ENCODE measurements at places on chromosomes 1 and 21.

DNA sequence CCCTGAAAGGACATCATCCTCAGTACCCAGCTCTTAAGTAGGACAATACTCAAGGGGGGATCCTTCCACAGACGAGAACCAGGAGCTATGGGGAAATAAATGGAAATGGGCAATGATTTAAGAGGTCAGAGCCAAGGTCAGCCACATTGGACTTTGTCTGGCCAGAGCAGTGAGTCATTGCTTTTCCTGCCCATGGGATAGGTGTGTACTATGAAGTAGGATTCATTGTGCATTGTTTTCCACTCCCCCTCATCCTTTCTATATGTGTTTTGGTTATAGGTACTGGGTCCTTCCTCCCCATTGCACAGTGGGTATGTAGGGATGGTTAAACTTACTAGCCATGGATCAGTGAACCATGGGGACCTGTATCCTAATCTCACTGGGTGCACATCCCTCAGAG, 328.9 kb upstream of the USP25 start:
- no peak for DNase-seq

- no peak for DNase-seq
These were observed 29.4 kb upstream of the IFNLR1 start for GRCh38 chr1:24216276-24217074.

GRCh38 chr1:189500778-189501177, 976.9 kb downstream of the BRINP3 start:
- no peak for DNase-seq

DNA sequence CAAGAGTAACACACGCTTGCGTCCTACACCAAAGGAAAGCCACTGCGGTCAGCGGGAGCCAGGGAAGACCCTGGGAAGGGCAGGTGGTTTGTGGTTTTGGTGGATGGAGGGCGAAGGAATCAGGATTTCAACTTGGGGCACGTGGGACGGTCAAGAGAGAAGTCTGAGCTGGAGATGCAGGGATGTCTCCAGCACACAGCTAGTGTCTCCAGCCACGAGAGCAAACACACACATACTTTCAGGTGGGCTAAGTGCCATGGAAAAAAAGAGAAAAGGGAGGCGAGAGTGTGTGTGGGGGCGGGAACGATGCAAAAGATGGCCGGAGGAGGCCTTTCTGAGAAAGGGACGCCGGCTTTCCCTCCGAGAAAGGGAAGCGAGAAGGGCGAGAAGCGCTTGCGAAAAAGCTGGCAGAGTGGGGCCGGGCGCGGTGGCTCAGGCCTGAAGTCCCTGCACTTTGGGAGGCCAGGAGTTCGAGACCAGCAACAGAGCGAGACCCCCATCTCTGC, 1.4 kb upstream of the SRRM1 start:
- no peak for DNase-seq

DNA sequence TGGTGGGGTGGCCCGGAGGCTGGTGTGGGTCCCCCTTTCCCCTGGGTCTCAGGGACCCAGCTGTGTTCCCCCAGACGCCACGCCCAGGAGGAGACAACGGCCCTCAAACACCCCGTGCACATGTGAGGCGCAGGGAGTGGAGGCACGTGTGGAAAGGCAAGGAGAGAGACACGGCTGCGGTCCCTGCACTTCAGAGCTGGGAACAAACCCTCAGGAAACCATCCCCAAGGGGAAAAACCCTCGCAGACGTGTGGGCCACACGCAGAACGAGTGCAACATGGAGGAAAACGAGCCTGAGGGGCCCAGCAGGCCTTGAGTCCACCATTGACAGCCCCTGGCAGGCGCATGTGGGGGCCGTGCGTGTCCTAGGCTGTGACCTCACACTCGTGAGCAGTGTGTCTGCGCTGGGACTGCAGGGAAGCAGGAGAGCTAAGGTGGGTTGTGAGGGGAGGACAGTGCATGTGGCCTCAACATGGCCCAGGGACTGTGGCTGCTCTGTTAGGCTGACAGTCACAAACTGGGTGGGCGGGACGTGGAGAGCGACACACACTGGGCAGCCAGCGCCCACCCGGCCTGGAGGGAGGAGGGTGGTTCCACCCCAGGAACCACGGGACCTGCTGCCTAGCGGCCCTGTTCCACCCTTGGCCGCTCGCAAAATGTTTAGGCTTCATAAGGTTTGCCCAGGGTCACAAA, 20.0 kb downstream of the ITGB2 start:
- DNase-seq, result no peak

GRCh38 chr21:42468491-42469131, 27.4 kb downstream of the RSPH1 start:
- DNase-seq, result no peak

- no peak for DNase-seq
These were observed 11.2 kb downstream of the CFHR2 start for GRCh38 chr1:196954778-196955177.

GRCh38 chr1:183711741-183712361, 58.7 kb upstream of the APOBEC4 start:
- DNase-seq, result no peak

DNA sequence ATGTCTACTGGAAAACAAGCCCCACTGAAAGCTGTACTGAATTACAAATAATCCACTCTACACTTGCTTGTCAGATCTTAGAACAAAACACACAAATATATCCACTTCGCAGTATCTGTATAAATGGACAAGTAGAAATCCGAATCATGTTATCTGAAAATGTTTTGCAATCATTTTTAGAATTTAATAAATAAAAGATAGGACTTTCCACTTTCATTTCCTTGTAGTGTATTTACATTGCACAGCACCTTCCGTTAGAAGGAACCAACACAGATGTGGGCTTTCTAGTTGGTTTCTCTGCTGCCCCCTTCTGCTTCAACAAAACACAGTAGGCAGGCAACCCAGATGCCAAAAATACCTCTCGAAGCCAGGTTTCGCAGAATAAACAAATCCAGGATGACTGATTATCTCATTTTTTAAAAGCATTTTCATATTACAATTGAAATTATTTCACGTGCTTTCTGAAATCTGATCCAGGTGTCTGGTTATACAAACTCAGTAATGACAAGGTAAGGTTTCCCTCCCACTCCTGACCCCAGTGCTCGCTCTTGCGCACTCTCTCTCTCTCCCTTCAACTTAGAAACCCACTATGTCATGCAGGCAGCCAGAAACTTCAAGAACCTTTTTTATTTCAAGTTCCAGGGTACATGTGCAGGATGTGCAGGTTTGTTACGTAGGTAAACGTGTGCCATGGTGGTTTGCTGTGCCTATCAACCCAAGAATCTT, 389.9 kb downstream of the SMYD3 start:
- DNase-seq, result no peak

GRCh38 chr1:205504311-205505075, at the start of gene CDK18:
Gene CDK18, plus strand, starts transcription at chr1:205504669. Its CDS starts 18,499 bp downstream, at chr1:205523168.
- DNase-seq, result no peak

- no peak for DNase-seq
These were observed 510.9 kb upstream of the DAB1 start for GRCh38 chr1:57934745-57935144.

- DNase-seq, result no peak
These were observed 58.9 kb upstream of the TLR5 start for GRCh38 chr1:223201967-223202366.

DNA sequence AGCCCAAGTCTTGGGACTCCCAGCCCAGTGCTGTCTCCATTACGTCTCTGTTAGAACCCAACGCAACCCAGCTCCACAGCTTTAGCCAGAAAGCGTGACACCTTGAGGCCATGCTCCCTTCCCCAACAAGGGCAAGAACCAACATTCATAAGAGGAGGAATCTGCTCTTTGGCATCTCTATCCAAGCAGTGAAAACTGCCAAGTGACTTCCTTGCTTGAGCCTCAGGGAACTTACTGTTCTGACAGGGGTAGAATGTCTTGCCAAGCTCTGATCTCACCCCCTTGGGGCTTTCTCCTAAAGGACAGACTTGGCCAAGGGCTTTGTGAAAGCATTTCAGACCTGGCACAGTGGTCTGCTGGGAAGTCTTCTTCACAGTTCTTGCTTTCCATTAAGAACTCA, 56.6 kb downstream of the SYT6 start:
- no peak for DNase-seq

DNA sequence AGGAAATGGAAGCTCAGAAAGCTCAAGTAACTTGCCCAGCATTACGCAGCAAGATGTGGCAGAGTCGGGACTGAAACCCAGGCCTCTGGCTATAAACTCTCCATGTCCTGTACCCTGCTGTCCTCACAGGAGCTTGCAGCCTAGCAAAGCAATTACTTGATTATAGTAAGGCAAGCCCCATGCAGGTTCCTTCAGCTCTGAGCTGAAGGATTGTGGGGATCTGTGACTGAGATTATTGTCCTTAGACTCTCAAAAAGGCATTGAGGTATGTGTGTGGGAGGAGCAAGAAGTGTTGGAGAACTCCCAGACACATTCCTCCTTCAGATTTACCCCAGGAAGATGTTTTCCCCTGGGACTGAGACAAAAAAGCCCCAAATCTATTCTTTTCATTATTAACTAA, 124.0 kb upstream of the SPATA6 start:
- DNase-seq, result no peak

GRCh38 chr1:36768486-36769178, 265.7 kb downstream of the GRIK3 start:
- no peak for DNase-seq

DNA sequence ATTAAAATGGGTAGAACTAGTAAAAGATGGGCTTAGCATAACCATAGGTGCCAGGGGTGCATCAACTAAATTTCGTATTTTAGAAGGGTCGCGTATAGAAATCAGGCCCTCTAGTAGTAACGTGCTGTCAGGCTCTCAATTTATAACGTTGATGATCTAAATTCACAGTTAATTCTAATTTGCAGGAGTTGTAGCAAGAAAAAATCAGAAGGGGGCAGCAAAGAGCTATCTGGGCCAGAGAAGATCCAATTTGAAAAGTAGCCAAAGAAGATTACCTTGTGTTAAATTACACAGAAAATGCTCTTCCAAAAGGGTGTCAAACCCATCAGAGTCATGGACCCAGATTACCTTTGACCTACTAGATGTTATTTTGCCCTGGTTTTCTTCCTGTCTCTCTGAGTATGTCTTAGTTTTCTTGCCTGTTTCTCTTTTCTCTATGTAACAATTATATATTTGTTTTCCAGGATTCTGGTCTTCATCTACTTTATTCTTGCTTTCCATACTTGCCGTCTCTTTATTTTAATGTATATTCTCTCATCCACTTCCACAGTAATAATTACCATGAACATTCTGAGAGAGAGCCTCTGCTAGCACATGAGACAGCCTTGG, 1030.9 kb downstream of the AMY1C start:
- DNase-seq, result no peak

- DNase-seq, result no peak
These were observed 5.2 kb downstream of the IRF2BP2 start for GRCh38 chr1:234604495-234605398.

DNA sequence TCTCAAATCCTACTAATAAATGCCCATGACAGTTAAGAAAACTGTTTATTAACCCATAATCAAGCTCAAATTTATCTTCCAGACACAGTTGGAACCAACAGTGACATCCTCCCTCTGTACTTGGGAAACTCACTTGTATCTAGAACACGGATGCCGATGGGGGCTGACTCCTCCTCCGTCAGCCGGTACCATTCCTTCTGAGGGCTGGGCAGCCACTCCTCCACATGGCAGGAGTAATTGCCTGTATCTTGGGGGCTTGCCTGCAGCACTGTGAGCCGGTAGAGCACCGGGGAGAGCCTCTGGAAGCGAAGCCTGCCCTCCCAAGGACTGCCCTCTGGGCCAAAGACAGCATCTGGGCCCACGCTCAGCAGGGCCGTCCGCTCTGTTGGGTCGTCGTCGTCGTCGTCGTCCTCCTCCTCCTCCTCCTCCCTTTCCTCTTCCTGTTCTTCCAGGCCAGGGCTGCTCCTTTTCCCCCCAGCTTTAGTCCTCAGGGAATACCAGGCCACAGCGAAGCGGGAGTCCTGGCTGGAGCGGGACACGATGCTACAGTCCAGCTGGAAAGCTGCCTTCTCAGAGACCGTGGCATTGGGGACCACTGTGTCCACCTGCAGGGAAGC, 8.5 kb upstream of the CD58 start:
- no peak for DNase-seq

DNA sequence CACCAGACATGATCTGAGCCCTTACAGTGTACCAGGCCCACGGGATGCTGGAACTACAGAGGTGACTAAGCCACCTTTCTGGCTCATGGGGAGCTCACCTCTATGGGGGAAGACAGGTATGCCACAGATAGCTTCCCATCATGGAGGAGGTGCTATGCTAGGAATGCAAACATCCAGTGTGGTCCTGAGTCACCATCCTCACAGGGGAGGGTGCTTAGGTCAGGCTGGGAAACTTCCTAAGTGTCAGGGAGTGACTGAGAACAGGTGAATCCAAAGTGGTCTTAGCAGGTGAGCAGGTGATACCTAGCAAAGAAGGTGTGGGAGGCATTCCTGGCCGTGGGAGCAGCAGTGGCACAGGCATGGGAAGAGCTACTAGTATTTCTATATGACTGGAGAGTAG, 8.6 kb upstream of the RASSF5 start:
- no peak for DNase-seq
